ENCODE measurements at places on chromosomes 6 and 20.

DNA sequence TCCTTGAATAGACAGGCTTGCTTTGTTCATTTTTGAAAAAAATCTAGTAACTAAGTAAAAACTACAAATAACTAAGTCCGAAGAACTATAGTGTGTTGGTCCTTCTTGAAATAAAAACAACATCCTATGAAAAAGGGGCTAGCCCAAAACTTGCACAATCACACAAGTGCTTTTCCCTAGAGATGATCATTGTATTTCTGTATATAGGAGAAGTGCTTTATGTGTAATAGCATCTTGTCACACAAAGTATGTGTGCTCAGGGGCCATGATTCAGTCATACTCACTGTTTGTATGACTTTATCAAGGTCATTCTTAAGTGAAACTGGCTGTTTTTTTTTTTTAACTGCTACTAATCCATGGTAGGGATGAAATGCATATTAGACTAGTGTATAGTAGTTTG is 179.8 kb downstream of the DTNBP1 start:
- DNase-seq, result peak; percentile 20

- no peak for DNase-seq
Measured at GRCh38 chr20:20079102-20079784, 26.9 kb downstream of the CFAP61 start.

DNA sequence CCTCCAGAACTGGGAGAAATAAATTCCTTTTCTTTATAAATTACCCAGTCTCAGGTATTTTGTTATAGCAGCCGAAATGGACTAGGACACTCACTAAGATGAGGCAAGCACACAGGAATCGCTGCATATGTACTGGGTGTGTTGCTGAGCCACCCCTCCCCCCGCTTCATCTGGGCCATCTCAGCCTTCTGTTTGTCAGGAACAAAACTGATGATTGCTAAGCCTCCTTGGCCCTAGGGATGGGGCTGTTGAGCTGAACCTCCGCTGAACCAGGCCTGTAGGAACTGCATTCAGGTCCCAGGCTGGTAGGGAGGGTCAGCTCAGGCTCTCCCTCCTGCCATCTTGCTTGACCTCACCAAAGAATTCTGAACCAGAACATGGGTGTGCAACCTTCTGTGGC is 108.6 kb downstream of the MAP3K7 start:
- DNase-seq, result no peak

- peak; percentile 77 for DNase-seq
Measured at GRCh38 chr6:145688493-145688905, 46.8 kb downstream of the EPM2A start.

- no peak for DNase-seq
Measured at GRCh38 chr6:156928126-156928525, 150.9 kb downstream of the ARID1B start.

DNA sequence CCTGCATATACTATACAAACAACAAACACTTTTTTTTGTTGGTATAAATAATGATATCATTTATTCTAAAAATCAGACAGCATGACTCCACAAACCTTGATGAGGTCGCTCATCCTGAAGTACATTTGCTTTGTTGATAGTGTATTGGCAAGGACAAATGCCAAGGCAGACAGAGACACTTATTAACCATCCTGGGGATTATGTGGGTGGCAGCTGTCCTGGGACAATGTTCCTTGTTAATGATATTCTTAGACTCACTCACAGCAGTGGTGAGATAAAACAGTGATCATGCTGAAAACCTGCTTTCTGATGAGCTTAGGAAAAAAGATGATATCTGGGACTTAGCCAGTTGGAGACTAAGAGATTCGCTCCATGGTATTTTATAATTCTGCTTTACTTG is 85.4 kb upstream of the OGFRL1 start:
- DNase-seq, result no peak

DNA sequence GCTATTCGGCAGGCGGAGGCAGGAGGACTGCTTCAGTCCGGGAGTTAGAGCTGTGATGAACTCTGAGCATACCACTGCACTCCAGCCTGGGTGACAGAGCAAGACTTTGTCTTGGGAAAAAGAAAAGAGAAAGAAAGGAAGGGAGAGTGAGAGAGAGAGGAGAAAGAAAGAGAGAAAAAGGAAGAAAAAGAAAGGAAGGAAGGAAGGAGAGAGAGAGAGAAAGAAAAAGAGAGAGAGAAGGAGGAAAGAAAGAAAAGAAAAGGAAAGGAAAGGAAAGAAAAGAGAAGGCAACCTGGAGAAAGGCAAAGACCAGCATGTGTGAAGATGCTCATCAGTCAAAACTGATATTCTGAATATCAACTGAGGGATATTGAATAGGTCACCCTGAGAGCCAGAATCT is 143.1 kb upstream of the SASH1 start:
- DNase-seq, result no peak

GRCh38 chr6:139370283-139370998 is 4.0 kb downstream of the CITED2 start:
- DNase-seq, result peak; percentile 84

DNA sequence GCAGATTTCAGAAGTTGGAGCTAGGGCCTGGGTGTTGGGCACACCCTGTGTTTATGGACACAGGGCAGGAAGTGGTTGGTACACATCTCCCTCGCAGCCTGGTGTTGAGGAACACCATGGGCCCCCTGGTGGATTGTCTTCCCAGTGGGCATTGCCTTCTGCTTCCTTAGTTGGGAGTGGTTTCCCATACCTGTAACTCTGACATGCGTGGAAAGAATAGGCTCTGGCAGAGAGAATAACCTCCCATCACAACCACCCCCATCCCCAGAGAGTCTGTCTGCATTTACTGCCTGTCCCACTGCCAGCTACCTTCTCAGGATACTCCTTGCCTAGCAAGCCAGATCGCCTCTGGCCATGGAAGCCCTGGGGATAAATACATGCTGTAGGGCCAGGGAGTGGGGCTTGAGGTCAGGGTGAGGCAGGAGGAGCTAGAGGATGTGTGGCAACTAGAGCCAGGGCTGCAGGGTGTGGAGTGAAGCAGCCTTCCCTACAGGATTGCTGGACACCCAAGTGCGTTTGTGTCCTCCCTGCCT is 14.7 kb downstream of the LRRC73 start:
- DNase-seq, result peak; percentile 27

DNA sequence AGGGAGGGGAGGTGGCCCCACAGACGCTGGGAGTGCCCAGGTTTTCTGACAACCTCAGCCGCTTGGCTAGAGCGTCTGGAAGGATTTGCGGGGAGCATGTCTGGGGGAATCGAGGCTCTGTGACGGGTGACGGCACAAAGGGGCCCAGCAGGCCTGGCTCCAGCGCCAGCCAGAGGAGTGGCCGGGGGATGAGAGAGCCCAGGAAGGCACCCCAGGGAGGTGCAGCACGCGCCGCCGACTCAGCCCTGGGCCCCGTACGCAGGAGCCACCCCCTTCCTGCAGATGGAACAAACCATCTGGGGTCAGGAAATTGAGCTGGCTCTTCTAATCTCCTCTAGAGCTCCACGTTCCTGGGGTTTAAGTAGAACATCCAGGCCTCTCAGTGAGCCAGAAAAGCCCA is 5.9 kb upstream of the SLCO4A1 start:
- no peak for DNase-seq

DNA sequence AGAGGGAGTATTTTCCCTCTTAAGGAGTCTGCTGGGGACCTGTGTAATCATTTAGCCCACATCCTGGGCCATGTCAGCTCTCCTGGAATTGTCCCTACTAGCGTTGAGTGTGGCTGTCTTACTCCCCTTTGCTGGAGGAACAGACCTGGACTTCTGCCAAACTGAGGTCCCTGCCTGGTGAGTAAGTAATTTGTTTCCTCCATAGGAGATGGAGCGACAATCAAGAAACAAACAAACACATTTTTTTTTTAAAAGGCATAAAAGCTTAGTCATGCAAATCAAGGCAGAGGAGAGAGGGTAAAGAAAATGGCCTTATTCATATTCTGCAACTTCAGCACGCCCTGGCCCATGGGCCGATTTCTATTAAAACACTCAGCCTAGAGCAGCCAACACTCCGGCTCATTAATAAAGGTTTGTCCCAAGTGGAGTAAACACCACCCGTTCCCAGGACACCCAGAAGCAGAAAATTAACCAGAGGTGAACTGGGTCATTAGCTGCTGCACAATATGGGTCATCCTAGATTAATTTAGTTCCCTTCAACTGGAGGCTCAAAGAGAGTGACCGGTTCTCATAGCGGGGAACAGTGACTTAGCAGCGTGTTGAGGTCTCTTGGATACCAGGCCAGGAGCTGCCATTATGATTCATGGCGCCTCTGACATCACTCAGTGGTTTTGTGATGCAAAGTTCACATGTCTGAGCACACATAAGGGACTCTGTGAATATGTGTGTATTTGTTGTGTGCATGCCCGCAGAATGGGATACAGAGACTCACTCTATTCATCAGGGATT is 165.0 kb upstream of the SULF2 start:
- DNase-seq, result peak; percentile 4

GRCh38 chr6:90583179-90583835 is 3.6 kb downstream of the MAP3K7 start:
- no peak for DNase-seq

DNA sequence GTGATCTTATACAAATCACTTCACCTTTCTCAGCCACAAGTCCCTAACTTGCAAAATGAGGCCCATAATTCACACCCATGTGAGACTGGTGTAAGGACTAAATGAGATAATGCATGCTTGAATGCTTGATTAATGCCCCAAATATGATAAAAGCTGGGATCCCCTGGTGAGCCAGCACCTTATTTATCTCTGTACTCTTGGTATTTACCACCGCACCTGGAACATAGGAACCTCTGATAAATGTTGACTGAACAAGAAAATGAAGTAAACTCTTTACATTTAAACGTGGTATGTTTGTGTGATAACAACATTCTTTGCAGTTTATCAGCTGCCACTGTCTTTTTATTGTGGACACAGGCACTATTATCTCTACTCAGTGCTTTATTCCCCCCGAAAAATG is 2.5 kb upstream of the APOBEC2 start:
- no peak for DNase-seq

GRCh38 chr6:2639896-2640295 is 110.8 kb downstream of the MYLK4 start:
- DNase-seq, result no peak

GRCh38 chr20:14451458-14451857 is 114.0 kb upstream of the FLRT3 start:
- DNase-seq, result no peak

- DNase-seq, result no peak
Measured at GRCh38 chr6:5665667-5666066, 341.1 kb downstream of the NRN1 start.

- no peak for DNase-seq
Measured at GRCh38 chr6:6748001-6748400, 159.5 kb downstream of the LY86 start.

Data from fibroblast of gingiva (primary cell).